BJ (cell line): ENCODE measurements at places on chromosomes 3 and 15. TPM values are rescaled to one million over a fixed set of nuclear protein-coding genes. Genes with fewer than 3 reads are reported as not detected.

RASGRF1 gene
- polyA plus RNA-seq: 0.07 and 0.31 TPM in 2 replicates

GPR62 gene
- not detected in 2 replicates for polyA plus RNA-seq

GRCh38 chr3:106510206-106510605 lies 641.4 kb upstream of the CBLB start:
- DNase-seq: no peak

DNA sequence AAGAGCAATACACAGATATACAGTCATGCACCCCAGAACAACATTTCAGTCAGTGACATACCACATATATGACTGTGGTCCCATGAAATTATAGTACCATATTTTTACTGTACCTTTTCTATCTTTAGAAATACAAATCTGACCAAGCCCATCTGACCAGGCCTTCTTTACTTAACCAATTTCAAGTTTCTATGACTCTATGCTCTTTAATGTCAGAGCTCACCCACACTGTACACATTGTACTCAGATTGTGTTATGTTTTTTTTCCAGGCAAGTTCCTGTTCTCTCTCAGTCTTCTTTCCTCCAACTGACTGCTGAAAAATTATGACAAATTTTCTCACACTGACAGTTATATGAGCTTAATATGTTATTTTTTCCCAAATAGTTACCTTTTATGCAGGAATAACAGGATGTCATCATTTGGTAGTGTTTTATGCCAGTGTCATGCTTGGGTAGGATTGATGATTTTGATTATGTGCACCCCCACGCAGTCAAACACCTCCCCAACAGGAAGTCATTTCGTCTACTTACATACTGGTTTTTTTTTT lies 8.0 kb upstream of the CBLB start:
- DNase-seq: no peak

C2CD4A gene
- polyA plus RNA-seq: not detected in 2 replicates

DNA sequence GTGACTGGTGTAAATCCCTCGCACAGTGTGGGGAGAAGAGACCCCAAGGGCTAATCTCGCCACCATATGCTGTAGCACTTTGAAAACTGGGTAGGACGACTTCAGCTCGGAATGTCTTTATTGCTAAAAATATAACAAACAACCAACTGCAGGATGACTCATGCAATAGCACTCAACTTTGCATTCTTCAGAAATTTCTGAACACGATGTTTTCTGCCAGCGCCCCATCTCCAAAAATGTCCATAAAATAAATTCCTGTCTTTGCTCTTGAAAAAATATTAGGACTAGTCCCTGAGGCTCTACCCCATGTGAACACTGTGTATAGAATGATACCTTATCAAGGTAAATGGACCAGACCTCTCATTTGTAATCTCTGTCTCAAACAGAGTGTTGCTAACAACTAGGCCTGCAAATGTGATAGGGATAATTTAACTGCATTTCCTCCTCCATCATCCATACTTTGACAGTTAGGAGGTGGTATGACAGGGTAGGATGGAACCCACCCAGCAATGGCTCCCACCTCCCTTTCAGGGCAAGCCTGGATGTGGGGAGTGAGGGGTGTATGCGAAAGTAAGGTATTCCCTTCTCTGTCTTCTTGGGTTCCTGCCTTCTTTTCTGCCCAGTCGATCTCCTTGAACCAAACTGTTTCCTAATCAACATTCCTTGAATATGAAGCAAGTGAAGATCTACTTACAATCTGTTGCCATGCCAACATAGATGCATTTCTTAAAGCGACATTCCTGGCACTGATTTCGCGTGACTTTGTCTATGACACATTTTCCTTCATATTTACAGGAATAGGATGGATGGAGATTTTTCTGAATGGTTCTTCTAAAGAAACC lies 201.1 kb downstream of the NR1D2 start:
- peak; percentile 82 for DNase-seq
